ENCODE measurements at places on chromosomes 3 and 15. TPM values are rescaled to one million over a fixed set of nuclear protein-coding genes. Genes with fewer than 3 reads are reported as not detected.

Gene LRRC34
- 3.9 TPM for total RNA-seq

Gene MAP1A
- 1.2 TPM for total RNA-seq

Gene CXCR6
- not detected for total RNA-seq

Gene SLC6A1
- total RNA-seq: not detected

Gene MYO5C
- 0.25 TPM for total RNA-seq

Gene ITIH3
- total RNA-seq: not detected

Gene BTLA
- 73.4 TPM for total RNA-seq

Gene MLF1
- 1.2 TPM for total RNA-seq

Gene KY
- total RNA-seq: not detected

Gene GOLGA8R
- 1.1 TPM for total RNA-seq
